COR-L47 (cell line): ENCODE measurements at places on chromosomes 7 and 10.

GRCh38 chr7:40700653-40701421 is 566.0 kb downstream of the SUGCT start:
- no peak for DNase-seq

- no peak for DNase-seq
Observed at GRCh38 chr7:27154901-27155815, 1.3 kb downstream of the HOXA7 start.

DNA sequence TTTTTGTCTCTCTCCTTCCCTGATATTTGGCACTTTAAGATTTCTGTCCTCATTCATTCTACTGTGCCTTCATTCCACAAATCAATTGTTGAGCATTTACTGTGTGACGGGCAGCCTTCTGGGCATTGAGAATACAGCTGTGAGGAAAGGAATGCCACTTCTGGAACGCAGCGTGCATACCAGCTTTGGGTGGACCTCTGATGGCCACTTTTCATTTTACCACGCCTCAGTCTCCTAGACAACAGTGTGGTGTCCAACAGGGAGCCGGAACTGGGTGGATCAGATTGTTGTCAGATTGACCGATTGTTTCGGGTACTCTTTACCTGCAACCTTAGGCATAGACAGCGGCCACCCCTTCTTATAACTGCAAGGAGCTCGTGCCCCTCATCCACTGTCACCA is 222.7 kb upstream of the DPP6 start:
- DNase-seq = no peak

- DNase-seq = no peak
Observed at GRCh38 chr7:14381306-14381705, 391.8 kb upstream of the ETV1 start.

- DNase-seq = no peak
Observed at GRCh38 chr10:26781797-26782196, 79.0 kb downstream of the ABI1 start.

DNA sequence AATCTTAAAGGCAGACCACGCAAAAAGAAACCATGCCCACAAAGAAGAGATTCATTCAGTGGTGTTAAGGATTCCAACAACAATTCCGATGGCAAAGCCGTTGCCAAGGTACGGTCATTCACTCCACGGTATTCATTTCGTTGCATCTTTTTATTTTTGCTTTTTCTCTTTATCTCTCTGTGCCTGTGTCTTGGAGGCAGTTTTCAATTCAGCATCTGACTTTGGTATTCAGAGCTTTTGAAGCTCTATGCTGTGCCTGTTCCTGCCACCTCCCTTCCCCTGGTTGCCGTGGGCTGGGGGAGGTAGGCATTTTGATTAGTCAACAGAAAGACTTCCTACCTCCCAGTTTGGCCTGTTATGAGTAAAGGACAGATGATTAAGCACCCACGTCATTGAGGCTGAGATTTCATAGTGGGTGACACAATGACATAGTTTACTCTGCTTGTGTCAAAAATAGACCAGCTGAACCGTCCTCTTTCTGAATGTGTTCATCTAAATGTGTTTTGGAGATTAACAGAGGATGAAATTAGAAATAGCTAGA is 149.5 kb downstream of the ARID5B start:
- no peak for DNase-seq
